ENCODE measurements at places on chromosomes 5 and 9. TPM values are rescaled to one million over a fixed set of nuclear protein-coding genes. Genes with fewer than 3 reads are reported as not detected.
A peak's percentile ranks its signal among the peaks of the same experiment; 100 is the strongest.

The IL4 gene
- not detected for total RNA-seq

The PTGER4 gene
- 8.0 TPM for total RNA-seq

The RELL2 gene
- total RNA-seq: 6.9 TPM

The PDZD2 gene
- total RNA-seq: 4.3 TPM

The OR13D1 gene
- not detected for total RNA-seq

The IFNA21 gene
- not detected for total RNA-seq

The LIFR gene
- 32.7 TPM for total RNA-seq

The CFAP90 gene
- total RNA-seq: 5.3 TPM

The PDE6A gene
- not detected for total RNA-seq

The SPATA9 gene
- total RNA-seq: 0.29 TPM

The SLC25A2 gene
- total RNA-seq: 0.92 TPM

The CSF1R gene
- 1.6 TPM for total RNA-seq

The MZB1 gene
- total RNA-seq: 0.22 TPM

DNA sequence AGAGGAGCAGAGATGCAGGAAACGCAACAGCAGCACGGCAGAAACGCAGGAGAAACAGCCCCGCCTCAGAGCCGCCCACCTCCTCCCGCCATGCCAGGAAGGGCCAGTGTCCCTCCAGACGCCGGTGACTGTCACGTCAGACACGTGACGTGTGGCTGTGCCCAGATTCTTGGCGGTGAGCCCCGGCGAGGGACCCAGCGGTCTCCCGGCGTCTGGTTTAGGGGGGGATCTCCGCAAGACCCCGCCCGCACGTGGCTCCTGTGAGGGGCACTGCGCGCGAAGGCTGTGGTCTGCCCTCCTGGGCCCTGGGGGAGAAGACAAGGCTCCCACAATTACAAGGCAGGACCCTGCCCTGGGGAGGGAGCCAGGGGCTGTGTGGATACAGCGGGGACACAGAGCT, 2.4 kb upstream of the LCN8 start:
- H3K4me3 ChIP-seq: no peak overlapping the region
- H3K36me3 ChIP-seq: no peaks in the 10 kb centered on the region
- DNase-seq: no peak
- peak overlapping the region; percentile 72 for H3K27ac ChIP-seq
- no peaks in the 10 kb centered on the region for H3K27me3 ChIP-seq

DNA sequence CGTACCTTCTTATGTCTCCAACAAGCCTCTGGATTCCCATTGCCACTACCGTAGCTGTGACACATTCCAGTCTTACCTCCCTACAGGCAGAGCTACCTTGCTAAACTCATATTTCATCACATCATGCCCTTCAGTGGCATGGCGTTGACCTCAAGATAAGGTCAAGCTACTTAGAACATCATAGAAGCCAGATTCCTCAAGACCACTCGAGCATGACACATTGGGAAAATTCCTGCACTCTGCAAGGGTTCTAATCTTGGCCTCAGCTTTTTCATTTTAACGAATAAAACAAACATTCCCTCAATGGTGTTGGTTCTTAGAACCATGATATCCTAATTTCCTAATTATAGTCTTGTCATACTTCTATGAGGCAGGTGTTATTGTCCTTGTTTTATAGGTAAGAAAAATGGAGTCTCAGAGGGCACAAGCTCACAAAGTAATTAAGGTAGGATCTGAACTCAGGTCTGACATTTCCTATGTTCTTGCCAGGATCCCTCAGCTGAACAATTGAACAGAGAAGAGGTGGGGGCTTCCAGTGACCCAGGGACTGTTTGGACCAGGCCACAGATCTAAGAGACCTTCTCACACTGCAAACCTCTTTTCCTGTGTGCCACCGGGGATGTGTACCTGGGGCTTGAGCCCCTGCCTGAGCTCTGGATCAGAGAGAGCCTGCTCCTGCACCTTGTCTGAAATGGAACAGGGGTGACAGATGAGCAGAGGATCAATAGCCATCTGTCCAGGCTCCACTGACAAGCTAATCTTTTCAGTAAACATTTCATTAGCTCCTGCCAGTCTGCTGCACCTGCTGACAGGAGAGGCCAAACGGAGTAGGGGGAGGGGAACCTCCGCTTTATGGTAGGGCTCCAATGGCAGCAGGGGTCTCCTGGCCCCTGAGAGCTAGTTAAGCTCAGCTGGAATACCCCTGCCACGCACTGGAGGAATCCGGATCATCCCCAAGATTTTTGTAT, 49.3 kb downstream of the ALG2 start:
- no peaks in the 10 kb centered on the region for H3K36me3 ChIP-seq
- peaks cover 52% of the 10 kb centered on the region for H3K4me1 ChIP-seq
- H3K4me3 ChIP-seq: peak overlapping the region; percentile 18
- peak overlapping the region; percentile 33 for H3K27ac ChIP-seq
- DNase-seq: no peak
- peaks cover 26% of the 10 kb centered on the region for H3K27me3 ChIP-seq

- peaks cover 23% of the 10 kb centered on the region for H3K4me1 ChIP-seq
- H3K27ac ChIP-seq: peak overlapping the region; percentile 96
Observed at GRCh38 chr9:129762985-129763926, 10.4 kb upstream of the PTGES start.

- H3K4me3 ChIP-seq: no peak overlapping the region
- H3K4me1 ChIP-seq: peaks cover 22% of the 10 kb centered on the region
- no peak overlapping the region for H3K27ac ChIP-seq
- H3K36me3 ChIP-seq: no peaks in the 10 kb centered on the region
- no peak for DNase-seq
Observed at GRCh38 chr9:87118594-87118993, 171.3 kb upstream of the GAS1 start.

DNA sequence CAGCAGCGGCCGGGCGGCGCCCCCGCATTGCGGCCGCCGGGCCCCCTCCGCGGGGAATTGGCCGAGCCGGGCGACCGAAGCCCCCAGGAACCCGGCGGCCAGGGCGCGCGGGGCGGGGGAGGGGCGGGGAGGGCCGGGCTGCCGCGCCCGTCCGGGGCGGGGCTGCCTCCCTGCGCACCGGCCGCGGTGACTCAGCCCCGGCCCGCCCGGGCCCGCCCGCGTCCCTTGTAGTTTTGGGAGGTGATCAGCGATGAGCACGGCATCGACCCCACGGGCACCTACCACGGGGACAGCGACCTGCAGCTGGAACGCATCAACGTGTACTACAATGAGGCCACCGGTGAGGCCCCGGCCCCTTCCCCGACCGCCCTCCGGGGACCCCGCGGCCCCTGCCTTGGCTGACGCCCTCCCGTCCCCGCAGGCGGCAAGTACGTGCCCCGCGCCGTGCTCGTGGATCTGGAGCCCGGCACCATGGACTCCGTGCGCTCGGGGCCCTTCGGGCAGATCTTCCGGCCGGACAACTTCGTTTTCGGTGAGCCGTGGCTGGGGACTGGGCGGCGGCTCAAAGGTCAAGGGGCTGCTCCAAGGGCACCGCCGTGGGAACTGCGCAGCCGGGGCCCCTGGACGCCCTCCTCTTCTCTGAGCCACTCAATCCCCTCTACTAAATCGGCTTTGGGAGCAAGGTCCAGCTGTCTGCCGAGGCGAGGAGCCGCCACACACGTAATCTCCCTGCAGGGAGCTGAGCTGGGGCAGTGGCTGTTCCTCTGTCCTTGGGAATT, 592 bp downstream of the TUBB4B start:
- peak overlapping the region; percentile 99 for H3K27ac ChIP-seq
- H3K4me3 ChIP-seq: peak overlapping the region; percentile 89
- peaks cover 17% of the 10 kb centered on the region for H3K36me3 ChIP-seq
- peaks cover 26% of the 10 kb centered on the region for H3K4me1 ChIP-seq
- peaks cover 4% of the 10 kb centered on the region for H3K27me3 ChIP-seq
- no peak for DNase-seq

- no peak overlapping the region for H3K27ac ChIP-seq
- no peaks in the 10 kb centered on the region for H3K36me3 ChIP-seq
- no peak overlapping the region for H3K4me3 ChIP-seq
- DNase-seq: no peak
Observed at GRCh38 chr5:174056064-174056847, 10.8 kb downstream of the NSG2 start.

DNA sequence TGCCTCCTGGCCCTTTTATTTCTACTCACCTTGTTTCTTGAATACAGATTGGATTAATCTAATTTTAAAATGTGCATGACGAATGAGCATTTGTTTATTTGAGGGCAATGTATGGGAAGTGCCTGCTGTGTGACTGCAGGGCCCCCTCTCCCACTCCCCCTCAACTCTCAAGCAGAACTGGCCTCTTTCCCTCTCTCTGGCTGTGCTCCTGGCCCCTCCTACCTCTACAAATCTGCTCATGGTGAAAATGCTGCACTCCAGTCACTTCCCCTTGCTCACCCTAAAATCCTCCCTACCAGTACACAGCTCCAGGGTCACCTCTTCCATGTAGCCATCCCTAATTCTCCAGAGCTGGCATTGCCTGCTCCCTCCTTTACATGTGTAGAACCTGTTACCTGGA, 17.2 kb upstream of the NDST1 start:
- peak overlapping the region; percentile 53 for H3K4me3 ChIP-seq
- H3K27ac ChIP-seq: peak overlapping the region; percentile 50
- no peaks in the 10 kb centered on the region for H3K27me3 ChIP-seq
- DNase-seq: no peak
- peaks cover 66% of the 10 kb centered on the region for H3K4me1 ChIP-seq

- no peak overlapping the region for H3K4me3 ChIP-seq
Observed at GRCh38 chr5:81757404-81757803, 6.5 kb upstream of the SSBP2 start.

DNA sequence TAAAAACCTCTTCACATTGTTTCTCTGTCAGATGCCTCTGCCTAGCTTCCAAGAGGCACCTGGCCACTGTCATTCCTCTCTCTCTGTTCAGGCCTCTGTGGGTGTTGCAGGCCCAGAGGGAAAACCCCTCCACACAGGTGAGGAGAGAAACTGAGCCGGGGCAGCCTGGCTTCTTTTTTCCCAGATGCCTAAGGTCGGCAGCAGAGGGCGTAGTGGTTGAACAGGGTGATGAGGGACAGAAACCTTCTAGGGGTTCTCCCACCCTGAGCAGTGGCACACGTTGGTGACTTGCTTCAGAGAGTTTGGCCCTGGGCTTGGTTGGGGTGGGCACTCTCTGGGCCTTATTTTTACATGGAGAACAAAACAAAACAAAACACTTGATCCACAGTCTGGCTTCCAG, 12.2 kb downstream of the IL9 start:
- no peak overlapping the region for H3K4me3 ChIP-seq
- no peaks in the 10 kb centered on the region for H3K36me3 ChIP-seq
- DNase-seq: no peak

GRCh38 chr5:105563842-105564241, 2001.3 kb upstream of the NUDT12 start:
- no peak for DNase-seq
- no peaks in the 10 kb centered on the region for H3K36me3 ChIP-seq
- no peak overlapping the region for H3K27ac ChIP-seq
- H3K4me3 ChIP-seq: no peak overlapping the region
- H3K4me1 ChIP-seq: peaks cover 6% of the 10 kb centered on the region

DNA sequence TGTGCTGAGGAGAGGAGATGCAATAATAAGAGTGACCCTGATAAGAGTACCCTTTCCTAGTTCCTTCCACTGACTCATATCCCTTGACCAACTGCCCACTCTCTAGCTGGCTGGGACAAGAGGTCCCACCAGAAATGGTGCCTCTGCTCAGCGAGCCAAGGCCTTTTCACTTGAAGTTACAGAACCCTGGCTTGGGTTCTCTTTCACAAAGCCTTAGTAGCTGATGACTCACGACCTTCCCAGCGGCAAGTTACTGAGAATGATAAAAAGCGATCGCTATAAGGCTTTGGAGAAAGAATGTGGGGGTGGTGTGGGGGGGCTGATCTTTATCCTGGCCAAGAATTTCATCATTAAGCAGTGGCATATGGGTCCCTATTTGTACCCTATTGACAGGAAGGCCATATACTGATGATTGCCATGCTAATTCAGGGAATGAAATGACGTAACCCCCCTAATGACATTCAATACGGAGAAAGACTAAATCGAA, 90.3 kb downstream of the FBXO38 start:
- H3K4me3 ChIP-seq: no peak overlapping the region
- H3K27me3 ChIP-seq: peaks cover 13% of the 10 kb centered on the region
- no peak overlapping the region for H3K27ac ChIP-seq
- no peaks in the 10 kb centered on the region for H3K36me3 ChIP-seq
- H3K4me1 ChIP-seq: no peaks in the 10 kb centered on the region

- no peak overlapping the region for H3K27ac ChIP-seq
- H3K4me3 ChIP-seq: no peak overlapping the region
- H3K27me3 ChIP-seq: peaks cover 3% of the 10 kb centered on the region
- no peaks in the 10 kb centered on the region for H3K36me3 ChIP-seq
Observed at GRCh38 chr5:153463806-153464205, 26.7 kb upstream of the GRIA1 start.

DNA sequence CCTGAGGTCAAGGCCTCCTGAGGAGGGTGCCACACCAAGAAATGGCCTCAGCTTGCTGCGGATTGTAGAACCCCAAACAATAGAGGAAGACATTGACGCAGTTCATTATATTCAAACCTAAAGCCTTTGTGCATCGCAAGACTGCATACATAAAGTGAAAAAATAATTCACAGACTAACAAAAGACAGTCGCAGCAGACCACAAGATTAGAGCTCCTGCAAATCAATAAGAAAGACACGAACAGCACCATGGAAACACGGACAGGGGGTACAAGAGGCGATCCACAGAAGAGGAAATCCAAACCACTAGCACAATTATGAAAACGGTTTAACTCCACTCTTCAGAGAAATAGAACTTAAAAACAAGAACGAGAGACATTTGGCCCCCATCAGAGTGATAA, 10.0 kb upstream of the TCOF1 start:
- no peaks in the 10 kb centered on the region for H3K36me3 ChIP-seq
- no peak overlapping the region for H3K4me3 ChIP-seq
- H3K27me3 ChIP-seq: no peaks in the 10 kb centered on the region
- peak overlapping the region; percentile 8 for H3K27ac ChIP-seq
- DNase-seq: no peak

- peaks cover 6% of the 10 kb centered on the region for H3K27me3 ChIP-seq
- no peak overlapping the region for H3K4me3 ChIP-seq
- no peaks in the 10 kb centered on the region for H3K36me3 ChIP-seq
- H3K4me1 ChIP-seq: peaks cover 52% of the 10 kb centered on the region
- H3K27ac ChIP-seq: no peak overlapping the region
Observed at GRCh38 chr5:125150041-125150669, 403.7 kb upstream of the ZNF608 start.

GRCh38 chr9:114179516-114179915, 24.2 kb downstream of the COL27A1 start:
- peaks cover 28% of the 10 kb centered on the region for H3K4me1 ChIP-seq
- no peaks in the 10 kb centered on the region for H3K27me3 ChIP-seq
- H3K36me3 ChIP-seq: no peaks in the 10 kb centered on the region
- no peak overlapping the region for H3K27ac ChIP-seq
- no peak overlapping the region for H3K4me3 ChIP-seq

GRCh38 chr9:129394061-129394885, 216.2 kb upstream of the IER5L start:
- H3K4me3 ChIP-seq: no peak overlapping the region
- no peaks in the 10 kb centered on the region for H3K27me3 ChIP-seq
- H3K27ac ChIP-seq: no peak overlapping the region
- no peak for DNase-seq

DNA sequence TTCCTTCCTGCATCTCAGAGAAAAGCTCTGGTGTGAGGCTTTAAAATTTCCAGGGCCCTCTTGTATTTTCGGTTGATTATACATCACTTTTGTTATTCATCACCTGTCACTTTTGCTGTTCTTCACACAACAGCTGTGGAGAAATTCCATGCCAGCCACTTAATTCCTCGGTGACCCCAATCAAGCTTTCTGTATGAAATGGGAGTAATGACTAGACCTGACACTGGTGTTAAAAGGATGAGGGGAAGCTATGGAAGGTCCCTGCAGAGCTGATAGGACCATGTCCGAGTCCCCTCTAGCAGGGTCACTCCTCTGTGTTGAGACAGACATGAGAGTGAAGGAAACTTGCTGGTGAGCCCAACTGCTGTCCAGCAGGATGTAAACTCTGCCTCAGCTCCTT, 59.7 kb downstream of the GPR21 start:
- DNase-seq: no peak
- no peaks in the 10 kb centered on the region for H3K27me3 ChIP-seq
- H3K36me3 ChIP-seq: peaks cover 50% of the 10 kb centered on the region
- no peak overlapping the region for H3K27ac ChIP-seq
